Caco-2 (cell line): ENCODE measurements at places on chromosomes 7 and 10.

GRCh38 chr7:145797507-145797906 is 319.1 kb upstream of the CNTNAP2 start:
- H3K27me3 ChIP-seq, result no peaks in the 10 kb centered on the region
- H3K27ac ChIP-seq, result no peak overlapping the region
- DNase-seq, result no peak
- H3K4me3 ChIP-seq, result no peak overlapping the region
- H3K4me1 ChIP-seq, result no peaks in the 10 kb centered on the region

DNA sequence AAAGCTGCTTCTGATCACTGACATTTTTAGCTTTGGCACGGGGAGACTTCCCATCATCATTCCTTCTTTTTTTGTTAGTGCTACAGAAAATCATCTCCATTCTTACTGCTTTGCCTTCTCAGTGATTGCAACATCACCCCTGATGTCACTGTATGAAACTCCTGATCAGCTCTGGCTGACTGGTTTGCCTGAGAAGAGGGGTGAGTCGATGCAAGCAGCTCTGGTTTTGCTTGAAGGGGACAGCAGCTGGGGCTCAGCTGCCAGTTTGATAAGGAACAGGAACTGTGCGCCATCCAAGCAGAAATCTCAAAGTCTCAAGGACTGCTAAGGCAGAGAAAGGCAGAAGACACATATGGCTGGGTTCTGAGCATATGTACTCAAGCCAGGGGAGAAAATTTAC is 808.5 kb upstream of the CELF2 start:
- no peaks in the 10 kb centered on the region for H3K27me3 ChIP-seq
- H3K4me3 ChIP-seq, result no peak overlapping the region
- H3K4me1 ChIP-seq, result no peaks in the 10 kb centered on the region

DNA sequence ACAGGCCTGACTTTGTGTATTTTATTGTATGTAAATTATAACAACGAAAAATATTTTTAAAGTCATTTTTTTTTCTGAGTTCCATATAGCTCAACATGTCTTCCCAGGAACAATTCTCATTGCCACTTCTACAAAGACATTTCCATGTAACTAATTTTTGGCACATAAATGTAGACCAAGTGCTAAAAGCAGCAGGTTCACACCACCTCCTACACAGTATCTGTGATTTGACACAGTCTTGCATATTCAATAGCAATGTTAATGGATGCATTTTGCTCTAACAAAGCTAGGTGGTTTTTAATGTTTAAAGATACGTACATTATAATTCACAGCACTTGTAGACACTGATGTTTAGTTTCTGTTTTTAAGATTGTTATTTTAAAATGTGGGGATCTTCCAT is 346.5 kb downstream of the GPAM start:
- no peaks in the 10 kb centered on the region for H3K27me3 ChIP-seq
- no peaks in the 10 kb centered on the region for H3K4me1 ChIP-seq
- H3K27ac ChIP-seq, result no peak overlapping the region
- DNase-seq, result no peak

DNA sequence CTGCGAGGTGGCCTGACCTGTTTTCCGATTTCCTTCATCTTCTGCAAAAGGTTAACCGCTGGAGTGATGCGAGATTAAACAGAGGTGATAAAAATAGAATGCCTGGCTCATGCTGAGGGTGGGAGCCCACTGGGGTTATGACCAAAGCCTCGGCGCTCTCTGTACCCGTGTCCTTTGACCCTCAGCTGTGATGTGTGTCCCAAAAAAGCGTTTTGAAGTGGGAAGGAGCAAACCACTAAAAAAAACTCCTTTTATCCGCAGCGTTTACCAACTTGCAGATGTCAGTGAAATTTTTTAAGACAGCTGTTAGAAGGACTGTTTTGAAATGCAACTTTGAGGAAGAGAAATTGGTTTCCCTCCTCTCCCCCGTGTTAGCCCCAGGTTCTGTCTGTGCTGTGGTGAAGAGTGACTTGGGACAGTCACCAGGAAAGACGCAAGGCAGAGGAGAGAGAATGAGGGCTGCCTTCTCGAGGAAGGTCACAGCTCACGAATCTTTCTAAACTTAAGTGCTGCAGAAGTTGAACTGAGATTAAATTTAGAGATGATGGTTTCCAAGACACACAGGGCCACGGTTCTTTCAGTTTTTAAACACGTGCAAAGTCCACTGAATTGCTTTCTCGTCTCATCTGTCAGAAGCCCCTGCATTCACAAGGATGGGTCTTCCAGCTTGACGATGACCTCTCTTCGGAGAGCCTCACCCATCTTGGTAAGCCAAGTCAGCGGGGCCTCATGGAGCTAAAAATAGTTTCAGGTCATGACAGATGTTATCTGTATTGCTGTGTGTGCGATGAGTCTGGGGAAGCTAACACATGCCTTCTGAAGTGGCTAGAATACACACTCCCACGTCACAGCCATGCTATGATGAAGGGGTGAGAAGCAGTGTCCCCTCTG is 27.6 kb downstream of the AMZ1 start:
- H3K27me3 ChIP-seq, result no peaks in the 10 kb centered on the region
- H3K36me3 ChIP-seq, result no peaks in the 10 kb centered on the region
- DNase-seq, result peak; percentile 26
- no peak overlapping the region for H3K4me3 ChIP-seq
- H3K27ac ChIP-seq, result no peak overlapping the region
- no peaks in the 10 kb centered on the region for H3K4me1 ChIP-seq

GRCh38 chr10:51462076-51462779 is 237.2 kb downstream of the CSTF2T start:
- no peak overlapping the region for H3K27ac ChIP-seq
- no peaks in the 10 kb centered on the region for H3K27me3 ChIP-seq
- no peak for DNase-seq
- H3K4me1 ChIP-seq, result no peaks in the 10 kb centered on the region
- no peaks in the 10 kb centered on the region for H3K36me3 ChIP-seq
- no peak overlapping the region for H3K4me3 ChIP-seq
